Naive thymus-derived CD8-positive, alpha-beta T cell (primary cell): ENCODE measurements at places on chromosomes 5 and 9. TPM values are rescaled to one million over a fixed set of nuclear protein-coding genes. Genes with fewer than 3 reads are reported as not detected.

DNA sequence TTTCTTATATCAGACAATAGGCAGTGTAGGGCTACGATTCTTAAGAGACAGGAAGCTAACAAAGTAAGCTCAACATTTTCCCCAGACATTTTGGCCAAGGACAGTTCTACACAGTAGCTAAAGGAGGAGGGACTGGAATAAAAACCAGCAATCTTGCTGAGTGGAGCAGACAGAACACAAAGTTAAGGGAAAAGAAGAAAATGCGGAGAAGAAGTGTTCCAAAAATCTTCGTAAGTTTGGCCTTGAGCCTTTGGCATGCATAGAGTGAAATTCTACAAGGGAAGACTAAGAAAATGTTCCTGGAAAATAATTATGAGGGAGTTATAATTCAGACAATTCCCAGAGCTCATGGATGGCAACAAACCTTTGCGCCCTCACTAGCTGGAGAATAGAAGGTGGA, 748.0 kb upstream of the CTNND2 start:
- no peak for DNase-seq

DNA sequence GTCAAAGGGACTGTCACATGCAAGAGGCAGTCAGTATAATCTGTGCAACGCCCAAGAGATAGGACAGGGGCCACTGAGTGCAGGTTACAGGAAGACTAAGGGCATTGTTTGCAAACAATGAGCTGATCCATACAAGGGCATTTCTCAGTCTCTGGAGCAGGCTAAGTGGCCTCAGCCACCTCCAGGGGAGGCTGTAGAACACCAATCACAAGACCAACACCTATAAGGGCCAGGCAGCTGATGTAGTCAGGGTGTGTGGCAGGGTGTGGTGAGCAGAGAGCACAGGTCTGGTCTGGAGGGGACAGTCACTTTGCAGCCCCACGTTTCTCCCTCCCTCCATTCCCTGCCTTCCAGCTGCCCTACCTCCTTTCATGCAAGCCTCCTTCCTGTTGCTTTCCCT, 83.2 kb upstream of the ADRA1B start:
- no peak for DNase-seq

DNA sequence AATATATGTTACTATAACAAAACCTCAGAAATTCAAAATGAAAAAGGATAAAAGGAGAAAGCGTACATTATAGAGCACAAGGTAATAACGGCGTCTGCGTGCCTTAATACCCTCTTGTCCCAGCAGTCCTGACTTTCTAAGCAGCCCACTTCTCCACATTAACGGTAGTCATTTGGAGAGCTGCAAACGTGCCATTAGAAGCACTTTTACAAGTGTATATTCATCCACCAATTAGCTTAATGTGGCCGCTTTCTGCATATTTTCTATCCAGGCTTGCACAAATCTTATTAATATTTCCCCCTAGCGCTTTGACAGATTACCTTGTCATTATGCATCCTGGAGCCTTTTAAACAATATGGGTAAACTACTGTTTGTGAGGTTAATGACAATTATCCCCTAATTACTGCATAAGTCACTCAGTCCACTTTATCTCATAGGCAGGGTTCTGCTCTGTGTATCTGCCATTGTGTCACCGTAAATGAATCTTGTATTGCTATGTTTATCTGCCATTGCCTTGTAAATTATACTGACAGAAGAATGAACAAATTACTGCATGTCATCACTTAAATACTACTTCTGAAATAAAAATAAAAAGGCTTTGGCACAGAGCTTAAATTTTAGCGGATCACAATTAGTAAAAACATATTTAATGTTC, 421.3 kb downstream of the BNC2 start:
- DNase-seq: no peak

- DNase-seq: no peak
Observed at GRCh38 chr9:97438257-97438656, 26.4 kb downstream of the TDRD7 start.

- peak; percentile 50 for DNase-seq
Observed at GRCh38 chr5:108747774-108748400, at the start of gene FER. FER (plus strand) TSS chr5:108747897; CDS start chr5:108798183, 50,286 bp downstream.

- DNase-seq: no peak
Observed at GRCh38 chr9:15612962-15613361, 60.1 kb downstream of the CCDC171 start.

- no peak for DNase-seq
Observed at GRCh38 chr5:96651047-96651446, 11.1 kb upstream of the CAST start.

FOXD4L6 gene
- total RNA-seq: not detected

ZNG1F gene
- 23.3 TPM for total RNA-seq

NEUROG1 gene
- total RNA-seq: not detected

ACOT12 gene
- total RNA-seq: not detected

KIAA1958 gene
- 11.8 TPM for total RNA-seq

QRFP gene
- not detected for total RNA-seq
